NCI-H1092 treated with DMSO at 0.1 percent for 48 hours (cell line): ENCODE measurements at places on chromosomes 12 and 14.
A peak's percentile ranks its signal among the peaks of the same experiment; 100 is the strongest.

- DNase-seq = no peak
Observed at GRCh38 chr14:97874394-97874793, 1077.2 kb downstream of the VRK1 start.

- DNase-seq = no peak
Observed at GRCh38 chr12:110846615-110847566, at the start of gene CCDC63. TSS of gene CCDC63 (plus strand) at chr12:110846987. CDS start at chr12:110852955, 5,968 bp downstream.

- peak; percentile 1 for DNase-seq
Observed at GRCh38 chr14:104731320-104732294, 7.6 kb downstream of the ADSS1 start.

- DNase-seq = peak; percentile 40
Observed at GRCh38 chr14:104195878-104196277, 57.5 kb downstream of the KIF26A start.

DNA sequence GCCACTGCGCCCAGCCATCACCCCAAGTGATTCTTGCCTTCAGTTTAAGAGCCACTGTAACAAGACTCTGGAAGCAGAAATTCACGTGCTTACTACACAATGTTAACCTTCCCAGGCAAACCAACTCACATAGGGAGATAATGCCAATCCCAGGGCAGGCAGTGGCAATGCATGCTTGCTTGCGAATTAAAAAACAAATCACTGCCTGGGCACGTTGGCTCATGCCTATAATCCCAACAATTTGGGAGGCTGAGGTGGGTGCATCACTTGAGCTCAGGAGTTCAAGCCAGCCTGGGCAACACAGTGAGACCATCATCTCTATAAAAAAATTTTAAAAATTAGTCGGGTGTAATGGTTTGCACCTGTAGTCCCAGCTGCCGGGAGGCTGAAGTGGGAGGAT, 37.8 kb upstream of the P2RX4 start:
- no peak for DNase-seq

- DNase-seq = no peak
Observed at GRCh38 chr14:34484726-34485125, 22.7 kb upstream of the SPTSSA start.
